Stimulated activated CD8-positive, alpha-beta memory T cell treated with anti-CD3 and anti-CD28 coated beads, Interleukin-4, amount 100 ng/mL, for 24 hours (primary cell): ENCODE measurements at places on chromosomes 7 and 10.

- no peak for DNase-seq
Observed at GRCh38 chr10:45386657-45387056, 12.6 kb downstream of the ALOX5 start.

DNA sequence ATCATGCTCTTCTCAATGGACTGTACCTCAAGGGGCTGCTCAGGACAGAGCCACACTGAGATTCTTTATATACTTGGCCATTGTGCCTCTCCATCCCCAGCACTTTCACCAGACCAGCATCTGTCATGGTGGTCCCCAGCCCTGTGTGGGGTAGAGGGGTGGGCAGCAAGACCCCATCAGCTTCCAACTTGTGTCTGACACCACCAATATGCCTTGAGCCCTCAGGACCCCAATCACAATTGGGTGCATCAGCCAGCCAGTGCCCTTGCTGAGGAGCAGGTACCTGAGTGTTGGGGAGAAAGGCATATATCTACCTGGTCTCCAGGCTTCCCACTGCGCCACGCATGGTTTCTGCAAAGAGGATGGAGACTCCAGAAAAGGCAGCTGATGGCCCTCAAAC is 56.3 kb downstream of the GRID1 start:
- no peak for DNase-seq

GRCh38 chr7:151429560-151430331 is 10.2 kb downstream of the CRYGN start:
- DNase-seq: no peak

GRCh38 chr7:104938741-104939390 is 75.1 kb upstream of the KMT2E start:
- no peak for DNase-seq

- DNase-seq: no peak
Observed at GRCh38 chr7:69436946-69437345, 161.3 kb upstream of the AUTS2 start.
